ENCODE measurements at places on chromosomes 2 and 18.

DNA sequence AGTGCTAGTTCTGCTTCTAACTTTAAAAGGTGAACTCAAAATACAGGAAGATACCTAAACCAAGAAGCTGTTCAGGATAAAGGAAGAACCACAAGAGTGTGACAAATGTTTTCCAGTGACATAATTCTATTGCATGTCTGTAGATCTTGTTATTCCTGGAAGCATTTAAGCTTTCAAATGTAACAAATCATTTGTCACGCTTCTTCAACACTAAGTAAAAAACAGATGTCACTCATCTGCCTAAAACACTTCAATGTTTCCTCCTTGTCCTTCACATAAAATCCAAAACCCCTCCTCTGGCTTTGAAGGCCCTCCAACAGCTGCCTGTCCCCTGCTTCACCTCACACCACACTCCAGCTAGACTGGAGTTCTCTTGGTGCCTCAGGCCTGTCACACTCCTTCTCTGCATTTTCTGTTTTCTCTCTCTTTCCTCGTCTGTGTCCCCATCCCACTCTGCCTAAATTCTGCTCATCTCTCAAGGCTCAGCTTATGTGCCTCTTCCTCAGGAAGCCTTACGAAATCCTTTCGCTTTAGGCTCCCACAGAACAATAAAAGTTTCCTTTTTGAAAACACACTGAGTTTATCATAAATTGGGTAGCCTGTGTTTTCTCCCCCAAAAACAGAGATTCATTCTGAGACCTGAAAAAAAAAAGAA, 6.4 kb upstream of the CLEC4F start:
- no peak for DNase-seq

GRCh38 chr18:14921547-14921946, 173.6 kb downstream of the ANKRD30B start:
- DNase-seq: no peak

DNA sequence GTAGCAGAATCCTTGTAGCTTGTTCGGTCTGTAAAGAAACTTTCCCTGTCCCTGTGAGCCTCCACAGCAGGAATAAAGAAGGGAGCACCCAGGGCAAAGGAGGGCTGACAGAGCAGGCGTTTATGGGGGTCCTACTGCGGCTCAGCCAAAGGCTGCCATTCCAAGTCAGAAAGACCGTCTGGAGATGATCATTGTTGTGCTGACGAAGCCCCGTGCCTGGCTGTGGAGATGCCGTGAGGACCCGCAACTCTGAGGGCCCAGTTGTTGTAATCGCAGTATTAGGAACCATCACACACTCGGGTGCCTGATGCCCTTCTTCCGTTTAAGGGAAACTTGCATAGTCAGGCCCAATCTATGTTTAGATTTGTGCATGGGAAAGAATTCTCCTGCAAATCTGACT, 16.9 kb upstream of the VWA3B start:
- DNase-seq: no peak

GRCh38 chr2:229164545-229165249, 106.4 kb downstream of the PID1 start:
- DNase-seq: no peak

DNA sequence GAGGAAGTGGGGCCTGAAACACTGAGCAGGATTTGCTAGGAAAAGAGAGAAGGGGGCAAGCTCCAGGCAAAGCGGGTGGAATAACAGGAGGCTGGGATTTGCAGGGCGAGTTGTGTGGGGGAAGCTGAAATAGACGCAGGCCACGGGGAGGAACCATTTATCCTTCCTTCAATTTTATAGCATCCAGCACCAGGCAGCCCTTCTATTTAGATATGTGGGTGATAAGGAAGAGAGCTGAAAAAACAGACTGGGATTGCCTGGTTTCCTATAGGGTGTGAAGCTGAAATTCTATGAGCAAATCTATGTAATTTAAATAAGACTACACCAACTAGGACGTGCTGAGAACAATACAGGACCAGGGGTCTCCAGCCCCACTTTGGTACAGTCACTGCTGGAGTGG, 132.0 kb upstream of the REV1 start:
- no peak for DNase-seq
